ENCODE measurements at places on chromosomes 5 and 9.

- no peak for DNase-seq
Observed at GRCh38 chr9:93536874-93537273, 39.5 kb upstream of the PHF2 start.

GRCh38 chr5:134007581-134008265 lies 2.9 kb upstream of the VDAC1 start:
- no peak for DNase-seq

- no peak for DNase-seq
Observed at GRCh38 chr5:141814064-141814964, 63.9 kb downstream of the PCDH1 start.

DNA sequence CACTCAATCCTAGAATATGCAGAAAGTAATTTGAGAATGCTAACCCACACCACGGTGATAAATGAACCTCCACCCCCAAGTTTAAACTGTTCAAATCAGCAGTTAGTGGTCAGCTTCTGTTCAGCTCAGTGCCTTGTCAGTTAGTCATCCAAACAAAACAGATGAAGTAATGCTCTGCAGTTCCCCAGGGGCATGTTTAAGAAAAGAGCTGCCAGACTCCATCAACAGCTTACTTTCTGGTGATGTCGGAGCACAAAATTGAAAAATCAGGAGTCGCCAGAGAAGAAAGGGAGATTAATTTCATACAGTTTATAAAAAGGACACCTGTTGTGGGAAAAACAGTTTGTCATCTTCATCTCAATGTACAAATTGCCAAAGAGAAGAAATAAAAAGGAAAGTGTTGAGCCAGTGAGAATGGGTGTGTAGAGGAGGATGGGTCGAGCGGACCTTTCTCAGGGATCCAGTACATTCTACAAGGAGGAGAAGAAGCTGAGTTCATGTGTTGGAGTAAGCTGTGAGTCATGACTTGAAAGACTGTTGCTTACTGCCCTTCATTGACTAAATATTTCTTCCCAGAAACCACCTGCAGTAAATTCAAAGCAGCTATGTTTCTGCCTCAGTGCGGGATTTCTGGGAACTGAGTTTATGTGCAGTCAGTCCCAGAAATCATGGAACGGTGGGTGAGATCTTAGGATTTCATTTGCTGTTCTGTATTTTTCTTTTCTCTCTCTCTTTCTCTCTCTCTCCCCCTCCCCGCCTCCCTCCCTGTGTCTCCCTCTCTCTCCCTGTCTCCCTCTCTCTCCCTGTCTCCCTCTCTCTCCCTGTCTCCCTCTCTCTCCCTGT lies 13.7 kb downstream of the TRIO start:
- no peak for DNase-seq

All from gastrocnemius medialis (tissue), 4 donors.